Hematopoietic multipotent progenitor cell treated with erythropoietin and hydrocortisone succinate and interleukin-3 and kit ligand, for 8 days (in vitro differentiated cells): ENCODE measurements at places on chromosomes 6 and 20.

- no peak for DNase-seq
These were observed 21.1 kb downstream of the HDGFL1 start for GRCh38 chr6:22590423-22590822.

DNA sequence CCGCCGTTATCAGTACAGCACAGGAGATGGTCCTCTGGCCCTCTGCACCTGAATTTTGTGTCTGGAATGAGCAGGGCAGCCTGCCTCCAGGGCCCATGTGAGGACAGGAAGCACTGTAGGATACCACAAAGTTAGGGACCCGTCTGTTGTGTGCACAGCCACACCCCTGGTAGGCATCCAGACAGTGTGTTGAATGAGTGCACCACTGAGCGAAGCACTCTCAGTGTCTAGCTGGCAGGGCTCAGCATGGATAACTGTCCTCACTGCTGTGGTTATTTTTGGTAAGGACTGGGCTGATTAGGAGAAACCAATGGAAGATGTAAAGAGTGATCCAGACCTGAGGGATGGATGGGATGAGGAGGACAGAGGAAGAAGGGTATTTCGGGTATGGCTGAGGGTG lies 178.7 kb downstream of the CLIC5 start:
- no peak for DNase-seq

- DNase-seq: peak; percentile 36
These were observed at the start of gene ZNF512B for GRCh38 chr20:63969838-63970713. TSS of gene ZNF512B (minus strand) at chr20:63969930. CDS start at chr20:63967950, 1,980 bp downstream.

DNA sequence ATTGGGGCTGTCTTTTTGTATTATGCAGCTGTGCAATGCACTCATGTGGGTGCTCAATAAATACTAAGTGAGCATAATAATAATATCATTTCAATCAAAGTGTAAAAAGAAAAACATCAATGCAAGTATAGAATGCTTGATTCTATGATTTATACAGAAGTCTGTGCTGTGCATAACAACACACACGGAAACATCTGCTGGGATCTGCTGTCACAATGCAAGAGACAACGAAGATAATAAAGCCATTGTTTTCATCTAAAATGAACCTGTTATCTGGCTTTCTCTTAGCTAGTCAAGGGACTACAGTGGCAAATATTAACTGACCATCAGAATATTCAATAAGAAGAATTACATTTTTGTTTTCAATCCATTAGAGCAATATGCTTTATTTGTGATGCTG lies 1156.9 kb upstream of the MAP3K7 start:
- no peak for DNase-seq

DNA sequence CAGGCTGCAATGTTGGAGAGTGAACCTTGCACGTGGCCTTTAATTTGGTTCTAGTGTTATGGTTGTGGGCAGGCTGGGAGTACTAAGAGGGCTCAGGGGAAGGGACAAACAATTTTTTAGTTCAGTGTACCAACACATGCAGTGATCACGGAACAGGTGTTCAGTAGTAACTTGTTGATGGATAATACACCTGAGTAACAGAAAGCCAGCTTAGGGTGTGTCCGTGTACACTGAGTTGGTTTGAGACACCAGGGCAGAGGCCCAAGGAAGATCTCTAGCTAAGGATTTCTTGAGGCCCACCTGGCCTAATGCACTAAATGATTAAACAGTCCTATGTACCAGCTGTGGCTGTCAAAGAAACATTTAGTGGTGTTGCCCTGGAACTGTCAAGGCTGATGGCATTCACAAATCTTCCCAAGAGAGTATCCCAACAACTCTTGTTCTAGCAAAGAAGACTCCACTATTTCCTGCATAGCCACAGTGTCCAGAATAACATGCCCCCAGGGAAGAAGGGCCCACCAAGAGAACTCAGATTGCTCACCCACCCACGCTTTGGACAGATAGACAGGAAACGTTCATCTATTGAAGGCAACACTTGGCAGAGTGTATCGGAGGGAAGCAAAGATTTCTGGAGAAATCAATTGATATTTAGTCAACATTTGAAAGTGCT lies 60.0 kb downstream of the CD83 start:
- no peak for DNase-seq

DNA sequence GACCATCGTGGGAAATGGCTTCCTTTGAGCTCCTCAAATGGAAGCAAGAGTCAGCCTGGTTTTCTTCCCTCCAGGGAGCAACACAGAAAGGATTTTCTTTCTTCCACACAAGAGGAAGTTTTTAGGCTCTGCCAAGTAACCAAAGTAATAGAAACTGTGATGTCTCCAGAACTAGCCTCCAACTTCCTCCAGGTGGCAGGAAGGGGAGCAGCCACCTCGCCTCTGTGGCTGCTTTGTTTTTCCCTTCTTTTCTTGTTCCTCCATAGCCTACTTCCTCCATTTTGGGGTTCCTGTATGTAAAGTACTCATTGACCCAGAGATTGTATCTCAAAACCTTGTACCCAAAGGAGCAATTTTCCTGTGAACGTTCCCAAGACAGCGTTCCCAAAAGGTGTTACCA lies 32.7 kb upstream of the CCR6 start:
- no peak for DNase-seq

DNA sequence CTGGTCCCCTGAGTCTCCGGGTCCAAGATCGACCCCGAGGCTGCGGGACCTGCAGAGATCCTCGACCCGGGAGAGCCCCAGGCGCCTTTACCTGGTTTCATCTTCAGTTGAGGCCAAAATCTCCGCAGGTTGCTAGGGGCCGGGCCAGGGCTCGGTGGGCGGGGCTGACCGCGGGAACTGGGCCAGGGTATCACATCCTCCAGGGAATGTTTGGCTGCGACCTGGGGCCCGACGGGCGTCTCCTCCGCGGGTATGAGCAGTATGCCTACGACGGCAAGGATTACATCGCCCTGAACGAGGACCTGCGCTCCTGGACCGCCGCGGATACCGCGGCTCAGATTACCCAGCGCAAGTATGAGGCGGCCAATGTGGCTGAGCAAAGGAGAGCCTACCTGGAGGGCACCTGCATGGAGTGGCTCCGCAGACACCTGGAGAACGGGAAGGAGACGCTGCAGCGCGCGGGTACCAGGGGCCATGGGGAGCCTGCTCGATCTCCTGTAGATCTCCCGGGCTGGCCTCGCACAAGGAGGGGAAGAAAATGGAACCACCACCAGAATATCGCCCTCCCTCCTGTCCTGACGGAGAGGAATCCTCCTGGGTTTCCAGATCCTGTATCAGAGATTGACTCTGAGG lies 53.8 kb upstream of the POLR1H start:
- peak; percentile 20 for DNase-seq

DNA sequence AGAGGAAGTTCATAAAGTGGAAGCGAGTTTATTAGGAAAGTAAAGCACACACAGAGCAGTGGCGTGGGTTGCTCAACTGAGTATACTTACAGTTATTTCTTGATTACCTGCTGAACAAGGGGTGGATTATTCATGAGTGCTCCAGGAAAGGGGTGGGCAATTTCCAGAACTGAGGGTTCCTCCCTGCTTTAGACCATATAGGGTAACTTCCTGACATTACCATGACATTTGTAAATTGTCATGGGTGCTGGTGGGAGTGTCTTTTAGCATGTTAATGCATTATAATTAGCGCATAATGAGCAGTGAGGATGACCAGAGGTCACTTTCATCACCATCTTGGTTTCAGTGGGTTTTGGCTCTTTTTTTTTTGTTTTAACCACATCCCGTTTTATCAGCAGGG lies 29.8 kb downstream of the PDYN start:
- DNase-seq: peak; percentile 5

DNA sequence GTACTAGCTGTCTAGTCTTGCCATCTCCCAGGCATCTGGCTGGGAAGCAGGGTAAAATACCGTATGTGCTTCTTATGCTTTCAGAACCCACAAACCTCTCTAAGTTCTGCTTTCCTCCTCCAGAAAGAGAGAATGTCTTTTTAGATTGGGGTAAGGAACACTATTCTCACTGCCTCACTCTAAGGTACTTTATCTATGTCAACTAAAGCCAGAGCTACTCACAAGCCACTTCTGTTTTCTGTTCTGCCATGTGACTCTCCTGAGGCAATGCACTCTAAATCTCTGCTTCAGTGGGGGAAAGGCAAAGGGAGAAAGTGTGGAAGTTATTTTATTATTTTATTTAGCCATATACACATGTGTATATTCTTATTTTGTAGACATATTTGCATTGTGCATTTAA lies 15.6 kb downstream of the MEP1A start:
- DNase-seq: no peak

GRCh38 chr6:136809091-136809860 lies 13.1 kb upstream of the PEX7 start:
- no peak for DNase-seq

DNA sequence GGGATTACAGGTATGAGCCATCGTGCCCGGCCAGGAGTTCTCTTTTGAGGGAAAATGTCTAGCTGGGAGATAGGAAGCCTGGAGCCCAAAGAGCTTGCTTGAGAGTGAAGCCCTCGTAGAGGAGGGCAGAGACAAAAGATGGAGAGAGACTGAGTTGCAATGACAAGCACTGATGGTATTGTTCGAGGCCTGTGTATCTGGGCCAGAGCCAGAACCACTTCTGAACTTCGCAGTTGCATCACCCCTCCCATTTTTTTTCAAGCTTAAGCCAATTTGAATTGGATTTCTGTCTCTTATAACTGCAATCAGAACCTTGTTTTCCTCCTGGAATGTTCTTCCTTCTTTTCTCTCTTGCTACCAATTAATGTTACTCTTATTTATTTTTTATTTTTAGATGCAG lies 83.1 kb downstream of the KCNB1 start:
- DNase-seq: no peak

- peak; percentile 60 for DNase-seq
These were observed 192.0 kb downstream of the PREX1 start for GRCh38 chr20:48635791-48636267.

DNA sequence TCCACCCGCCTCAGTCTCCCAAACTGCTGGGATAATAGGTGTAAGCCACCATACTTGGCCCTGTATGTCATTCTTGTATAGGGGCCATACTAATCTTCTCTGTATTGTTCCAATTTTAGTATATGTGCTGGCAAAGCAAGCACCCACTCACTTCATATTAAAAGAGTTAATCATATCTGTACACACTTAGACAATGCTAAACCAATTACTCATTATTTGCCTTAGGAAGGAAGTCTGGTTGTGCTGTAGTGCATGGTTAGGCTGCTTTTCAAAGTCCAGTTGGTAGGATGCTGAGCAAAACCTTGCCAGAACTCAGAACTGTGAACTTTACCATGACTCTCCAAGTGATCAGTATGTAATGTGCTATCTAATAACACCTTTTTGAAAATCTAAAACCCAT lies 88.6 kb downstream of the LIN28B start:
- DNase-seq: no peak

- no peak for DNase-seq
These were observed 63.7 kb downstream of the PTPRK start for GRCh38 chr6:128456510-128457230.

- DNase-seq: no peak
These were observed 831 bp downstream of the PMEPA1 start for GRCh38 chr20:57708694-57709673.

GRCh38 chr20:19922716-19923115 lies 94.4 kb upstream of the NAA20 start:
- DNase-seq: no peak

- DNase-seq: no peak
These were observed 84.7 kb downstream of the MAP3K4 start for GRCh38 chr6:161076181-161076677.

GRCh38 chr20:23159256-23159946 lies 73.3 kb upstream of the CD93 start:
- DNase-seq: no peak

DNA sequence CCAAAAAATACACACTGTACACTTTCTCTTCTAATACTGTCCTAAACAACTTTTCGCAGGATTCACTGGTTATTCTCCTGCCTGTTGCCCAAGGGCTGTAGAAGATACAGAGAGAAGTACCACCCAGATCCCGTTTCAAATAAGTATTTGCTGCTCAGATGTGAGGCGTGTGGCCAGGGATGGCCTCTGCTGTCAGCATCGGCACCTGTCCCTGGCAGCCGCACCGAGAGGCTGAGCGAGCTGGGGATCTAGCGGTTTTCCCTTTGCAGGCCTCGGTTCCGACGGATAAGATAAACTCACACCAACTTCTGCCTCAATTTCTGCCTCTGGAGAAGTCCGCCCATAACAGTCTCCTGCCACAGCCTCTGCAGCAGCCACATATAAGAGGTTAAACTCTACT lies 685.2 kb upstream of the AGPAT4 start:
- no peak for DNase-seq

- no peak for DNase-seq
These were observed 90.9 kb downstream of the FOXO3 start for GRCh38 chr6:108651340-108652227.

DNA sequence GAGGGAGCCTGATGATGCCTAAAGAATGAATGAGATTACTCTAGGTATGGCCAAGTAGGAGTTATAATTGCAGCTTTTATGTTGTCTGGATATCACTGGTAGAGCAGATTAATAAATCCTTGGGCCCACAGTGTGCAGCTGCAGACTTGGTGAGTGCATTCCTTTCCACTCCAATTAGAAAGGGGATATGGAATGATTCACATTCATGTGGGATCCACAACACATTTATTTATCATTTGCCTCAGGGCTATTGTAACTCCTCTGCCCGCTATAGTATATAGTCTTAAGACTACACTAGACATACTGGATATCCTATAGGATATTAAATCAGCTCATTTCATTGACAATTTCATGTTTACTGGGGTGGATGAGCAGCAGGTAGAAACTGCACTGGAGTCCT lies 11.6 kb upstream of the HLA-G start:
- no peak for DNase-seq

GRCh38 chr6:22435151-22435550 lies 134.2 kb upstream of the HDGFL1 start:
- DNase-seq: no peak

GRCh38 chr6:112600168-112600567 lies 253.0 kb downstream of the RFPL4B start:
- no peak for DNase-seq

DNA sequence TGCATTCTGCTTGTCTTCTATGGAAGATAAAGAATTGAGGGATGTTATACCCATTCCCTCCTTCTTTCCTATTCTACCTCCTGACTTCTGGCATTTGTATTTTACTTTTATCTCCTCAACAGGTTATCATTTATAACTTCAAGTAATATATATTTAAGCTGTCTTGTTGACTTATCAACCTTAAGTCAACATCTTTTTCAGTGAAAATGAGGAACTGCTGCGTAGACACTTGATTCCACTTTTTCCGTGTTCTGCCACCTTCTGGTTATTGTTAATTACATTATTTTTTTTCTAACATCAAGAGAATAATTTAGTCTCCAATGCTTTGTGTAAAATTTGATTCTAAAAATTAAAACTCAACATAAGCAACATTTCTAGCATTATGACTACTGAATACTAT lies 107.5 kb downstream of the PRKN start:
- DNase-seq: no peak

- DNase-seq: no peak
These were observed at the start of gene ZNF831 for GRCh38 chr20:59163631-59164530. TSS of gene ZNF831 (plus strand) at chr20:59163821. CDS start at chr20:59191020, 27,199 bp downstream.

GRCh38 chr6:13472976-13473767 lies 14.2 kb downstream of the GFOD1 start:
- DNase-seq: peak; percentile 37
